Vagina (tissue), 2 donors: ENCODE measurements at places on chromosomes 11 and 22.
A peak's percentile ranks its signal among the peaks of the same experiment; 100 is the strongest.

GRCh38 chr11:72561856-72562255 is 112.4 kb downstream of the PDE2A start:
- peak; percentile 91 for DNase-seq

GRCh38 chr22:46183733-46184132 is 33.4 kb downstream of the PPARA start:
- no peak for DNase-seq

DNA sequence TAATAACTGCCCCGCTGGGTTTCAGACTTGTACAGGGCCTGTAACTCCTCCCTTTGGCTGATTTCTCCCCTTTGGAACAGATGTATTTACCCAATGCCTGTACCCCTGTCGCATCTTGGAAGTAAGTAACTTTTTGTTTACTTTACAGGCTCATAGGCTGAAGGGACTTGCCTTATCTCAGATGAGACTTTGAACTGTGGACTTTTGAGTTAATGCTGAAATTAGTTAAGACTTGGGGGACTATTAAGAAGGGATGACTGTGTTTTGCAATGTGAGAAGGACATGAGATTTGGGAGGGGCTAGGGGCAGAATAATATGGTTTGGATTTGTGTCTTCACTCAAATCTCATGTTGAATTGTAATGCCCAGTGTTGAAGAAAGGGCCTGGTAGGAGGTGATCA is 62.0 kb downstream of the TRPC6 start:
- no peak for DNase-seq

GRCh38 chr11:125390946-125391345 is 105.1 kb downstream of the FEZ1 start:
- no peak for DNase-seq

GRCh38 chr11:61315260-61315659 is 17.6 kb downstream of the DDB1 start:
- DNase-seq = no peak

- no peak for DNase-seq
These were observed 210.1 kb downstream of the NTM start for GRCh38 chr11:131580476-131580875.

- no peak for DNase-seq
These were observed 802 bp downstream of the ATG2A start for GRCh38 chr11:64916040-64916774.

DNA sequence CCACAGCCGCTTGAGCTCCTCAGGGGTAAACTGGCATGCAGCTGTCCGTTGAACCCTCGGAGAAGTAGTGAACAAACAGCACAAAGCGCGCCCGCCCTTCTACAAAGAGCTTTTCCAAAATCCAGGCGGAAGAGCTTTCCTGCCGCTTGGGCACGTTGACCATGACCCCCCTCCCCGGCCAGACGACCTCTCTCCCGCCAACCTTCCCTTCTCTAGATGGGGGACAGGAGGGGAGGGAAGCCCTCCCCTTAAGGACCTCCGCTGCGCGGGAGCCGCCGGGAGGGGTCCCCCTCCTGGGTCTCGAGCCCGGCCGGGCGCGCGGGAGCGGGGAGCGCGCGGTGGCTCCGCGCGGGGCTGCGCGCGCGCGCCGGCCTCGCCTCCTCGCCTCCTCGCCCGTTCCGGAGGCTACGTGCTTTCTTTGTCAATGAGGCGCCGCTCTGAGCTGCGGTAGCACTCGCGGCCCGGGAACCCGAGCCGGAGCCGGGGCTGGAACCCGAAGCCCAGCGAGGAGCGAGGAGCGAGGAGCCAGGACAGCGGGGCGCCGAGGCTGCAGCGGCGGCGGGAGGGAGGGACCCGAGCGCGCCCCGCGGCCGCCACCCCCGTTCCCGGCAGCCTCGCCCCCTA is 118.6 kb downstream of the HIPK3 start:
- no peak for DNase-seq
